Right lobe of liver (tissue), 6 donors: ENCODE measurements at places on chromosomes 1 and 21. TPM values are rescaled to one million over a fixed set of nuclear protein-coding genes. Genes with fewer than 3 reads are reported as not detected.

- no peaks in the 10 kb centered on the region for H3K27me3 ChIP-seq
- H3K36me3 ChIP-seq: no peaks in the 10 kb centered on the region
- DNase-seq: no peak
- H3K4me3 ChIP-seq: no peak overlapping the region
- no peaks in the 10 kb centered on the region for H3K4me1 ChIP-seq
Observed at GRCh38 chr1:55650444-55650843, 435.3 kb upstream of the USP24 start.

DNA sequence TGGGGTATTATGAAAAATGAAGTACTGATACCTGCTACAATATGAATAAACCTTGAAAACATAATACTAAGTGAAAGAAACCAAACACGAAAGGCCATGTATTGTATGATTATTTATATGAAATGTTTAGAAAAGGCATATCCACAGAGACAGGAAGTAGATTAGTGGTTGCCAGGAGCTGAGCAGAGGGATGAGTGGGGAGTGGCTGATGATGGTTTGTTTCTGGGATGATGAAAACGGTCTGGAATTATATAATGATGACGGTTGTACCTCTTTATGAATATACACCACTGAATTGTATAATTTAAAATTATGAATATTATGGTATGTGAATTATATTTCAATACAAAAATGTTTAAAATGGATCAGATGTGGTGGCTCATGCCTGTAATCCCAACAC is 63.8 kb upstream of the MPC2 start:
- no peaks in the 10 kb centered on the region for H3K27me3 ChIP-seq
- H3K4me3 ChIP-seq: no peak overlapping the region
- H3K4me1 ChIP-seq: no peaks in the 10 kb centered on the region
- no peaks in the 10 kb centered on the region for H3K36me3 ChIP-seq
- DNase-seq: no peak
- no peak overlapping the region for H3K27ac ChIP-seq

DNA sequence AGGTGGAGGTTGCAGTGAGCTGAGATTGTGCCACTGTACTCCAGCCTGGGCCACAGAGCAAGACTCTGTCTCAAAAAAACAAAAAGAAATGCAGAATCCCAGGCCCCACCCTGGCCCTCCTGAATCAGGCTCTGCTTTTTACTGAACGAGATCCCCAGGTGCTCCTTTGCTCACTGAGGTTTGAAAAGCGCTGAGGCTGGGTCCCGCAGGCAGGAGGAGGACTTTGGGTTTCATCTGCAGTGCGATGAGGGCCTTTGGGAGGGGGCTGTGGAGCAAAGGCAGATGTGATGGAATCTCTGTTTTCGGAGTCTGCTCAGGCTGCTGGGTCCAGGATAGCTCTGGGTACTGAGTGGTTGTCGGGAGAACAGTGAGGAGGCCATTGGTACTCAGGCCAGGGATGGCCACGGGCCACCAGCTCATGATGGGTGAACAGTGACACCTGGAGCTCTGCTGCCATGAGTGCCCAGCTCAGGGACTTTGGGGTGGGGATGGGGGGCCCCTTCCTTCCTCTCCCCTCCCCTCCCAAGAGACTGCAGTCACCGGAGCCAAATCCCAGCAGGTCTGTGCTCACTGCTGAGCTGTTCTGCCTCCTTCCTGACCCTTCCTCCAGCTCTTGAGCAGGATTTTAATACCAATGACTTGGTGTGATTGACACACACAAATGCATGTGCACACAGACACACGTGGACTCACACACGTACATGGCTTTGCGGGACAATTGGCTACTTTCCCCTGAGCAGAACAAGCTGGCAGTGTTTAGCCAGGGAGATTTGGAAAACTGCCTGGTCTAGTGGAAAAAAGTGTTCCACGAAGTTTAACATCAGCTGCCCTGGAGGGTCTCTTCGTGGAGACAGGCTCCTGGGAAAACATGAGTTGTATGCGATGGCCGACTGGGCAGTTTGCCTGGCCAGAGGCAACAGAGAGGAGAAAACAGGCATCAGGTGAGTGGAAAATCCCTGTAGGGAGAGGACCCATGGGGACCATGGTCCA is 3.6 kb upstream of the DHRS3 start:
- peaks cover 29% of the 10 kb centered on the region for H3K4me1 ChIP-seq
- DNase-seq: no peak
- H3K27ac ChIP-seq: no peak overlapping the region
- no peaks in the 10 kb centered on the region for H3K27me3 ChIP-seq
- no peaks in the 10 kb centered on the region for H3K36me3 ChIP-seq
- no peak overlapping the region for H3K4me3 ChIP-seq

- H3K4me1 ChIP-seq: no peaks in the 10 kb centered on the region
- H3K4me3 ChIP-seq: no peak overlapping the region
- H3K36me3 ChIP-seq: no peaks in the 10 kb centered on the region
Observed at GRCh38 chr21:26445440-26445839, 127.6 kb downstream of the CYYR1 start.

DNA sequence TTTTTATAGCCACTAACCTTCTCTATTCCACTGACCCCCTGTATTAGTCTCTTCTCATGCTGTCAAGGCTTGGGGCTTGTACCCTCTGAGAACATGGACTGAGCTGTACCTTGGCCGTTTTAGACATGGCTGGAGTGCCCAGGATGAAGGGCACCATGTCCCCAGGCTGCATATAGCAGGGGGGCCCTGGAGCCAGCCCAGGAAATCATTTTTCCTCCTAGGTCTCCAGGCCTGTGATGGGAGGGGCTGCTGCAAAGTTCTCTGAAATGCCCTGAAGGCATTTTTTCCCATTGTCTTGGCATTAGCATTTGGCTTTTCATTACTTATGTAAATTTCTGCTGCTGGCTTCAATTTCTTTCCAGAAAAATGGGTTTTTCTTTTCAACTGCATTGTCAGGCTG is 119.5 kb downstream of the NTMT2 start:
- H3K4me1 ChIP-seq: no peaks in the 10 kb centered on the region
- no peaks in the 10 kb centered on the region for H3K27me3 ChIP-seq
- no peaks in the 10 kb centered on the region for H3K36me3 ChIP-seq
- no peak overlapping the region for H3K4me3 ChIP-seq
- no peak overlapping the region for H3K27ac ChIP-seq

DNA sequence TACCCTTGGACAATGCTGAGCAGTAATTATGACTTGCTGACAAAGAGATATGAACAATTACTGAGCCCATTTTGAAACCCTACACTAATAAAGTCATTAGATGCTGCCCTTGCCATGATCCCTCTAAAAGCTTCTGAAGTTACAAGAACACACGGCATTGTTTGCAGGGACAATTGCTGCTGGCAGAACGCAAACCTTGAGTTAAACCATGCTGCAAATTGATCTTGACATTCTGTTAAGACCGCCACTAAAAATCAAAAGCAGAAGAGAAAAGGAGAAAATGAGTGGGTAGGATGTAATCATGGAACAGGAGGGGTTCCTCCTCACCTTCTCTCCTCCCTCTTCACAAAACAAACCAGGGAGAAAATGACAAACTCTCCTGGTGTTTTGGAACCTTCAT is 136.2 kb upstream of the DMRTA2 start:
- DNase-seq: no peak
- no peak overlapping the region for H3K27ac ChIP-seq
- H3K4me3 ChIP-seq: no peak overlapping the region
- no peaks in the 10 kb centered on the region for H3K4me1 ChIP-seq
- H3K36me3 ChIP-seq: no peaks in the 10 kb centered on the region

DNA sequence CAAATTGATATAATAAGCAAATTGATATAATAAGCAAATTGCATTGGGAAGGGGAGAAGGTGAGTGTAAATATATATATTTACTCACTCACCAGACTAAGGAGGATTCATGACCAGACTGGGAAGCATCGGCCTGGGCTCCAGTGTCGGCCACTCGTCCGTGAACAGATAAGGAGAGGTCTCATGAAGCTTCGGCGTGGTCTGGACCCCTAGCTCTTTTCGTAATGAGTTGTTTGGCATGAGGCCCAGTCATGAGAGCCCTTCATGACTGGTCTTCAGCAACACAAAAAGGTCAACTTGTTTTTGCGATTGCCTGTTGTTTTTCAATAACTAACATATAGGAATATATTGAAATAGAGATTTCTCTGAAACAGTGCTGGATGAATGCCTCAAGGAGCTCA is 222.9 kb upstream of the KCNK2 start:
- no peak for DNase-seq
- no peaks in the 10 kb centered on the region for H3K36me3 ChIP-seq
- H3K4me3 ChIP-seq: no peak overlapping the region
- H3K27ac ChIP-seq: no peak overlapping the region
- no peaks in the 10 kb centered on the region for H3K4me1 ChIP-seq
- H3K27me3 ChIP-seq: no peaks in the 10 kb centered on the region

DNA sequence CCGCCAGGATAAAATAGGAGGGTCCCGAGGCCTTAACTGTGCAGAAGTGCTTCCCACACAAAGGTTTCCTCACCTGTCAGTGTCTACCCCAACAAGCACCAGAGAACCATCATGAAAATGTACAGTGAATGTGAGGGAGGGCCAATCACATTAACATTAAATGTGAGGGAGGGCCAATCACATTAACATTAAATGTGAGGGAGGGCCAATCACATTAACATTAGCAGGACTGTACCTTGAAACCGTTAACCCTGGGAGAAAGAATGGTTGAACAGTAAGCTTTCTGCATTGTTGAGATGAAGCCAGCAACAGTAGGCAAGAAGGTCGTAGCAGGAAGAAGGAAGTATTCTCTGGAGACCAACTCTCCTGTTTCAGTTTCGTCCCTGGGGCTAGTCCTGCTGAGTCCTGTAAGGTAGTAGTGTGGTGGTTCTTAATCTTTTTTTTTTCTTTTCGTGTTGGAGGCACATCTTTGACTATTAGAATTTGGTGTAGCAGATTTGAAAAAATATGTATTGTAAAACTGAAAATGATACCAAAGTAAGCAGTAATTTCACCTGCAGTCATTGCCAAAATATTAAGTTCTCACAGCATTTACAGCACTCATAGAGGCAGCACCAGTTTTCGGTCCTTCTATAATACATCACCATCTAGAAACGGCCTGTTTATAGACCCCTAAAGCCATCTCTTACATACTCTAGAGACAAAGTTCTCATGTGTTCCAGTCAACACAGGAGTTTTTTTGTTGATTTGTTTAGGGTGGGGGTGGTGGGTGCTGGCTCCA is 98.6 kb upstream of the PPP2R5A start:
- no peaks in the 10 kb centered on the region for H3K36me3 ChIP-seq
- H3K4me3 ChIP-seq: no peak overlapping the region
- no peaks in the 10 kb centered on the region for H3K4me1 ChIP-seq
- no peak overlapping the region for H3K27ac ChIP-seq
- no peaks in the 10 kb centered on the region for H3K27me3 ChIP-seq

GRCh38 chr1:232579958-232580941 is 49.7 kb downstream of the SIPA1L2 start:
- H3K4me1 ChIP-seq: no peaks in the 10 kb centered on the region
- no peak overlapping the region for H3K4me3 ChIP-seq
- no peak for DNase-seq
- H3K27ac ChIP-seq: no peak overlapping the region
- no peaks in the 10 kb centered on the region for H3K36me3 ChIP-seq

GRCh38 chr1:110484801-110485200 is 33.9 kb downstream of the PROK1 start:
- H3K4me3 ChIP-seq: no peak overlapping the region
- H3K4me1 ChIP-seq: no peaks in the 10 kb centered on the region

GRCh38 chr1:2289607-2290006 is 61.5 kb downstream of the SKI start:
- H3K36me3 ChIP-seq: no peaks in the 10 kb centered on the region
- H3K27ac ChIP-seq: no peak overlapping the region
- DNase-seq: no peak
- H3K27me3 ChIP-seq: no peaks in the 10 kb centered on the region
- H3K4me1 ChIP-seq: no peaks in the 10 kb centered on the region

GRCh38 chr1:246566813-246567645 is 773 bp downstream of the CNST start:
- no peak for DNase-seq
- peak overlapping the region; percentile 90 for H3K27ac ChIP-seq
- H3K36me3 ChIP-seq: peaks cover 8% of the 10 kb centered on the region
- H3K4me1 ChIP-seq: peaks cover 16% of the 10 kb centered on the region
- H3K4me3 ChIP-seq: peak overlapping the region; percentile 89

- no peak overlapping the region for H3K27ac ChIP-seq
- H3K4me3 ChIP-seq: no peak overlapping the region
- no peaks in the 10 kb centered on the region for H3K4me1 ChIP-seq
- H3K36me3 ChIP-seq: no peaks in the 10 kb centered on the region
- no peaks in the 10 kb centered on the region for H3K27me3 ChIP-seq
Observed at GRCh38 chr21:19537116-19537515, 1133.5 kb upstream of the TMPRSS15 start.

GRCh38 chr1:70714149-70714548 is 303.1 kb downstream of the CTH start:
- no peaks in the 10 kb centered on the region for H3K4me1 ChIP-seq
- no peaks in the 10 kb centered on the region for H3K27me3 ChIP-seq
- no peak overlapping the region for H3K4me3 ChIP-seq
- no peak for DNase-seq
- no peaks in the 10 kb centered on the region for H3K36me3 ChIP-seq
- H3K27ac ChIP-seq: no peak overlapping the region

DNA sequence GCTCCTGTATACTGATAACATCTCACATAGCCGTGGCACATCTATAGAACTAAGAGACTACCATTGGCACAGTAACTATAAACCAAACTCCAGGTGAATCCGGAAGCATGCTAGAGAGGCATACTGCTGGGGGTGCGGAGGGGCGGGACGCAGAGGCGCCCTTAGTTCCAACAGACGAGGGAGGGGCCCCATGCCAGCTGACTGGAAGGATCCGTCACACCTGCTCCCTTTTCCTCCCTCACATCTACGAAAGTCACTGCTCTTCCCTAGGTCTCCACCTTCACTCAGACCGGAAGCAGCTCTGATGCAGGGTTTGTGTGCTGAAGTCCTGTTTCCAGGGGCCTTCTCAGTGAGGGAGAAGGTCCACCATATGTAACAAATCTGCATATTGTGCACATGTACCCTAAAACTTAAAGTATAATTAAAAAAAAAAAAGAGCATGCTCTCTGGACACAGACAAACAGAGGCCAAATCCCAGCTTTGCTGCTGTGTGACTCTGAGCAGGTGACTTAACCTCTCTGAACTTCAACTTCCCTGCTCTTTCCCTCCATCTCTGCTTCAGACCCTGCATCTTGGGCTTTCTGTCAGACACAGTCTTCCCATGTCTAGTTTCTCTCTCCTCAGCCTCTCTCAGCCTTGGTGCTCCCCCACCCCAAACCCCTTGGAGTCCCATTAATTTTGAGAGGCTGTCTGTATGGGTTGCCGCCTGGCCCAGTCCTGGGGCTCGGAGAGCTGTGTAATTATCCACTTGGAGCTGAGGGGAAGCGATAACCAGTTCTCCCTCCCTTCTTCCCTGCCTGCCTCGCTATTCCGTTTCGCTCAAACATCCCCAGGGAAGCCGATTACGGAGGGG is 7.8 kb upstream of the GJB5 start:
- no peaks in the 10 kb centered on the region for H3K36me3 ChIP-seq
- H3K27me3 ChIP-seq: no peaks in the 10 kb centered on the region
- no peak overlapping the region for H3K27ac ChIP-seq

The NPL gene
- total RNA-seq: 12.7 TPM

The CITED4 gene
- 116 TPM for total RNA-seq

The ITLN1 gene
- total RNA-seq: not detected

The FCAMR gene
- 0.44 TPM for total RNA-seq

The RNU1-1 gene
- 3,377 TPM for total RNA-seq

The DTL gene
- total RNA-seq: 0.34 TPM

The PLEKHM2 gene
- total RNA-seq: 21.8 TPM

The FMO4 gene
- total RNA-seq: 17.8 TPM

The AMY1C gene
- not detected for total RNA-seq

The CTSE gene
- total RNA-seq: not detected
